Activated naive CD8-positive, alpha-beta T cell treated with anti-CD3 and anti-CD28 coated beads, Interleukin-2, amount 10 ng/mL, durations not matched to agents 7 days and 5 days (primary cell): ENCODE measurements at places on chromosomes 7 and 10. TPM values are rescaled to one million over a fixed set of nuclear protein-coding genes. Genes with fewer than 3 reads are reported as not detected.

DNA sequence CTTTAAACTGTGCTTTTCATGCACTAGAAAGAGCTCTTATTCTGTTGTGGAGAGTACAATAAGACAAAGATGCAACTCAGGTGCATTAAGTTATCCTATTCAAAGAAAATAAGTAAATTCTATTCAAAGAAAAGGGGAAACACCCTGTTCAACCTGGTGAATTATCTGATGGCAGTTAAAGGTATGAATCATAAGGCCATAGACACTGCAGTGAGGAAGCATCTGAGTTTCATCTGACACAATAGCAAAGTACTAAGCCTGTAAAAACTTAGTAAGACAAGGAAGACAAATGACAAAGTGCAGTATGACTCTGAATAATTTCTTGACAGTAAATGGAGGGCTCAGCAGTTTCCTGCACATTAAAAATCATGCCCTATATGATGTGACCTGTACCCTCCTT lies 91.0 kb upstream of the LRRTM3 start:
- H3K36me3 ChIP-seq: no peaks in the 10 kb centered on the region
- H3K4me3 ChIP-seq: no peak overlapping the region
- H3K27me3 ChIP-seq: no peaks in the 10 kb centered on the region
- no peak for DNase-seq

GRCh38 chr10:123479640-123480039 lies 186.5 kb upstream of the GPR26 start:
- no peak overlapping the region for H3K4me3 ChIP-seq
- DNase-seq: no peak
- peaks cover 6% of the 10 kb centered on the region for H3K27me3 ChIP-seq
- no peaks in the 10 kb centered on the region for H3K36me3 ChIP-seq
- no peak overlapping the region for H3K27ac ChIP-seq

DNA sequence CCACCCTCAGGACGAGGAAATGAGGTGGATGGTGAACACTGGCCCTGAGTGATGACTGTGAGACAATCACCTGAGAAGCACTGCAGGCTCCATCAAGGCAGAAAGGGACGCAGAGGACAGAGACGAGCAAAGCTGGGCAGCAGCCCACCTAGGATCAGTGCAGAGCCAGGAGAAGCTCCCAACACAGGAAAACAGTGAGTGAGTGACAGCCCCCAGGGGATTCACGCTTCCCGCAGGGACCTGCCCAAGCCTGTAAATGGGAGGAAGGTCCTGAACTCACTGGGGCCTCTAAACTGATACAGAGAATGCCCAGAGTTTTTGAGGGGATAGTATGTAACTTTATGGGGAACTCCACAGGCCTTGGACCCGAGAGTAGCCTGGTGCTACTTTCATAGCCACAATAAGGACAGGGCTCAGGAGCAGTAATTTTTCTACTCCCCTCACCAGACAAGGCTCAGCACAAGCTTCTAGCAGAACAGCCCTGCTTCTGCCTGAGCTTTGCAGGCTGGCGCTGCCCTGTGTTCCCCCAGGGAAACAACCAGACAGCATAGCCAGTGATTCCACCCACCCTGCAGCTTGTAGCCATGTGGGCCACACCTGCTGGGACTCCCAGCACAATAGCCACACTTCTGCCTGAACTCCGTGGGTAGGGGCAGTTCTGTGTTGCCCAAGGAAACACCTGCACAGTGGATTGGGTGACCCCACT lies 708.4 kb downstream of the POM121L12 start:
- H3K4me3 ChIP-seq: no peak overlapping the region
- no peaks in the 10 kb centered on the region for H3K4me1 ChIP-seq
- no peaks in the 10 kb centered on the region for H3K27me3 ChIP-seq
- no peak overlapping the region for H3K27ac ChIP-seq
- H3K36me3 ChIP-seq: no peaks in the 10 kb centered on the region

- no peak overlapping the region for H3K4me3 ChIP-seq
- DNase-seq: no peak
- no peaks in the 10 kb centered on the region for H3K36me3 ChIP-seq
- no peaks in the 10 kb centered on the region for H3K27me3 ChIP-seq
- peaks cover 3% of the 10 kb centered on the region for H3K4me1 ChIP-seq
Observed at GRCh38 chr10:102579328-102579727, 65.0 kb upstream of the TRIM8 start.

DNA sequence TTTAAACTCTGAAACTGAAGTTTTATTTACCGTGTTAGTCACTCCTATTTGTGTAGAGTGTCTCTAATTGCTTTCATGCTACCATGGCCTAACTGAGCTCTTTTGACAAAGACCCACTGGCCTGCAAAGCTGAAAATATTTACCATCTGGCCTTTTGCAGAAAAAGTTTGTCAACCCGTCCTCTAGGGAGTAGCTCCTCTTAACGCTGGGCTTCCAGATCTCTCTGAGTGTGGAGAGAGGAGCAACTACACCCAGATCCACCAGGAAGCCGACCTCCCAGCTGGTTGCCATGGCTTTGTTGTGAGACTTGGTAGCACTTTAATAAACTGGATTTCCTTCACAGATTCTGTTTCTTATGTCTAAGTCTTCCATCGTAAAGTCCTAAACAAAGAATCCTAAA lies 4.2 kb upstream of the C10orf71 start:
- no peaks in the 10 kb centered on the region for H3K36me3 ChIP-seq
- no peak overlapping the region for H3K4me3 ChIP-seq
- H3K27me3 ChIP-seq: peaks cover 33% of the 10 kb centered on the region
- H3K4me1 ChIP-seq: peaks cover 19% of the 10 kb centered on the region

GRCh38 chr10:7506571-7506970 lies 95.7 kb upstream of the SFMBT2 start:
- H3K36me3 ChIP-seq: peaks cover 56% of the 10 kb centered on the region
- peaks cover 54% of the 10 kb centered on the region for H3K4me1 ChIP-seq
- DNase-seq: no peak
- peak overlapping the region; percentile 3 for H3K4me3 ChIP-seq
- H3K27ac ChIP-seq: peak overlapping the region; percentile 89

DNA sequence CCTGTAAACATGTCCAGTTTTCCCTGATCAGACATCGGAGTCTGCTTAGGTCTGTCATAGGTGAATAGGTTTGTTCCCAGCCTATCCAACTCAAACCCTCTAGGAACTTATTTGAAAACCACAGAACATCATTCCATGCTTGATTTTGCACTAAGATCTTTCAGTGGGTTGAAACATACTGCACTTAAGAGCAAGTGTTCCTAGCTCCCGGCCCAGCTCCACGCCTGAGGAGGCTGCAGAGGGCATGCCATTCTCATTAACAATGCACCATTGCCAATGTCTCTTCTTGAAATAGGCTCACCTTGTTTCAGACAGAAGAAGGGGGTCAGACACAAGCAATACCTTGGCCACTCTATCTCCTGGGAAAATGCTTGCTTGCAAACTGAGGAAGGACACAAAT lies 78.0 kb upstream of the EGR2 start:
- H3K27me3 ChIP-seq: peaks cover 7% of the 10 kb centered on the region
- peaks cover 2% of the 10 kb centered on the region for H3K4me1 ChIP-seq
- no peak for DNase-seq

- no peak for DNase-seq
- peaks cover 62% of the 10 kb centered on the region for H3K4me1 ChIP-seq
- H3K36me3 ChIP-seq: peaks cover 40% of the 10 kb centered on the region
- no peaks in the 10 kb centered on the region for H3K27me3 ChIP-seq
- peak overlapping the region; percentile 83 for H3K4me3 ChIP-seq
Observed at GRCh38 chr7:36775676-36776075, 51.4 kb upstream of the AOAH start.

GRCh38 chr10:11395581-11396310 lies 215.7 kb downstream of the USP6NL start:
- H3K27me3 ChIP-seq: peaks cover 2% of the 10 kb centered on the region
- H3K27ac ChIP-seq: no peak overlapping the region
- no peak for DNase-seq
- peaks cover 7% of the 10 kb centered on the region for H3K4me1 ChIP-seq

DNA sequence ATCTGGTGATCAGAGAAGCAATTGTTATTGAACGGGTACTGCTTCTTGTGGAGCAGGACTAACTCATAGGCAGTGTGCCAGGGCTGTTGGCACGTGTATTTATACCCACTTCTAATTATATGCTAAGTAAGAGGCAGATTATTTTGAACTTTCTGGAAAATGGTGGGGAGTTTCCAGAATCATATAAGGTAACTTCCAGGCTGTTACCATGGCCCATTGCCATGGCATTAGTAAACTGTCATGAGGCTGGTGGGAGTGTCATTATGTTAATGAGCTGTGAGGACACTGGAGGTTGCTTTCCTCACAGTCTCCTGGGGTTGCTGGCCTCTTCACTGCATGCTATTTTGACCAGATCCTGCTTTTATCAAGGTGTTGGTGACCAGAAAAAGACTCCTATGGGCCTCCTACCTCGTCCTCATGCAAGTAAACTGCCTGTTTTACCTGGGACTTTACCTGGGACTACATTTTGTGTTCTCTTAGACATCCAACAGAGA lies 122.6 kb downstream of the KCND2 start:
- H3K4me1 ChIP-seq: no peaks in the 10 kb centered on the region
- no peak overlapping the region for H3K27ac ChIP-seq
- no peak overlapping the region for H3K4me3 ChIP-seq
- H3K36me3 ChIP-seq: no peaks in the 10 kb centered on the region
- no peaks in the 10 kb centered on the region for H3K27me3 ChIP-seq

- no peak for DNase-seq
- peaks cover 25% of the 10 kb centered on the region for H3K27me3 ChIP-seq
- no peak overlapping the region for H3K4me3 ChIP-seq
- H3K36me3 ChIP-seq: no peaks in the 10 kb centered on the region
- H3K27ac ChIP-seq: no peak overlapping the region
- peaks cover 4% of the 10 kb centered on the region for H3K4me1 ChIP-seq
Observed at GRCh38 chr10:62451611-62451975, 77.4 kb downstream of the ZNF365 start.

- H3K27me3 ChIP-seq: no peaks in the 10 kb centered on the region
- no peak for DNase-seq
- H3K4me3 ChIP-seq: no peak overlapping the region
- no peaks in the 10 kb centered on the region for H3K4me1 ChIP-seq
- no peak overlapping the region for H3K27ac ChIP-seq
Observed at GRCh38 chr7:47414342-47415317, 167.3 kb downstream of the TNS3 start.

DNA sequence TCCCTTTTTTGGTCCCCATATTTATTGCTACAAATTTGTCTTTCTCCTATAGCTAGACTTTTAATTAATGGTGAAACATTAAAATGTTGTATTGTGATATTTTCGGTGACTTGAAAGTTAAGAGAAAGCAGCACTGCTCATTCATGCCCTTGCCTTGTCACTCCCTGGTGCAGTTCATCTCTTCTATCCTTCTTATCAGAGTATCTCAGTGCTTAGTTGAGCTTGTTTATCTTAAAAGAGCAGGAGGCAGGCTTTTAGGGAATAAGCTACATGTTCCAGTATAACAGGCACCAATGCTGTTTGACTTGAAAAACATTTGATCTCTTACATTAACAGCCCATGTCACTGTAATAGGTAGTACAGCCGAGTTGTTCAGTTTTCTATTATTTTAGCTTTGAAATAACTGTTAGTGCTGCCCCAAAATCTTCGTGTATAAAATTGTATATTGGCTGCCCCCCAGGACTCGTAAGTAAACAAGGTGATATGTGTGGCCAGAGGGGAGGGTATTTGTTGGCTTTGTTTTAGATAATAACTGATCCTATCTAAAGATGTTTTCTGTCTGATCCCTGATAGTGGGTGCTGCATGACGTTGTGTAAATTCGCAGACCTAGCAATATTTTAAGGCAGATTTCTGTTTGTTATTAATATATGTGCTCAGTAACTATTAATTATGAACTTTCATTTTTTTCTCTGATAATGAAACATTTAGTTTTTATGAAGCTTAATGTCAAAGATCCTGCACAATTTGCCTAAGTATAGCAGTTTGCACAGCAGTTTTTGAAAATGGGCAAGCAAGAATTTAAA lies 96.5 kb downstream of the BTRC start:
- peaks cover 8% of the 10 kb centered on the region for H3K27me3 ChIP-seq
- H3K4me1 ChIP-seq: peaks cover 9% of the 10 kb centered on the region
- no peak overlapping the region for H3K27ac ChIP-seq
- no peaks in the 10 kb centered on the region for H3K36me3 ChIP-seq

DNA sequence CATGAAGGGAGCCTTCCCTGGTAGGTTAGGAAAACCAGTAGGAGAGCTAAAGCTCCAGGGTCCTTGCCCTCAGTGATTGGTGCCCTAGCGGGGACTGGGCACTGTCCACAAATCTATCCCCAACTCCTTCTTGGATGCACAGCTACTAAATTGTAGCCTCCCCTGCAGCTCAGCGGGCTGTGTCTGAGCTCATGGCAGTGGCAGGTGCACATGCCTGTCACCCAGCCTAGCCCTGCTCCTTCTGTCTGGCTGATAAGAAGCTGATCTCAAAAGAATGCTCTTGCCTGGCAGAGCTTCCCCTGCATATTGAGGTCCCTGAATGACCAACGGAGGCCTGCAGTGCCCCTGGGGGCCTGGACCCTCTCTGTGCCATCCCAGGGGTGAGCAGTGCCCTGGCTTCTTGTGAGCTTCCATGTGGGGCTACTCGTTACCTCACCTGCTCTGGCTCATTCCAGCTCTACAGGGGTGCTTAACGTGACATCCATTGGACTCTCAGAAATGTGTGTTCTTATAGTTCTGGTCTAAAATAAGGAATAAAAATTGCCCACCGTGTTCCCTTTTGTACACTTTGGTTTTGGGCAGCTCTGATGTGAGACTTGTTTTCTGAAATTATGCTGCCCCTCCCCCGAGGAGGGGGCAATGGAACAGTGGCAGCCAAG lies 59.8 kb upstream of the ANTXRL start:
- no peaks in the 10 kb centered on the region for H3K27me3 ChIP-seq
- H3K4me3 ChIP-seq: no peak overlapping the region
- DNase-seq: peak; percentile 15
- no peak overlapping the region for H3K27ac ChIP-seq

DNA sequence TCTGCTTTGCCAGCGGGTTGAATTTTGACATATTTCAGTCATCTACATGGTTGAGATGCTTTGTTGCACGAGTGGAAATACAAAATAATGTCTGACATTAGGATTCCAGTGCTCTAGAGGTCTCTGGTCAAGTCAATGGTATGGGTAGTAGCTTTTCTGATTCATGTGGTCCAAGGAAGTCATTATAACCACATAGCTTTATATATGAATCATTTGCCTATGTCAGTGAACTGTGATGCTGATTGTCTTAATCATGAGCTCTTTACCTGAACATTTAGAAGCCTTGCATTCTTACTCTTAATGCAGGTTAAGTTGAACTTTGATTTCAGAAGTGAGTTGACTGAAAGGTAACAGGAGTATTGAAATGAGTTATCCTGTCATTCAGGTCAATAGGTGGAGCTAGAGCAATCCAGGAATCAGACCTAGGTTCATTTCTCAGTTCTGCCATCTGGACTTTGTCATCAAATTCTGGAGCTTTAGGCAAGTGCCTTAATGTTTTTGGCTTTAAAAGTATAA lies 3.3 kb downstream of the MAPK8 start:
- no peak for DNase-seq
- no peak overlapping the region for H3K4me3 ChIP-seq
- peaks cover 5% of the 10 kb centered on the region for H3K36me3 ChIP-seq
- no peak overlapping the region for H3K27ac ChIP-seq
- H3K4me1 ChIP-seq: peaks cover 33% of the 10 kb centered on the region

Gene PRKCQ
- total RNA-seq: 61.2 TPM

Gene LRRC4
- not detected for total RNA-seq

Gene IQCE
- 10.0 TPM for total RNA-seq

Gene CHST3
- total RNA-seq: not detected

Gene LCOR
- 38.7 TPM for total RNA-seq

Gene BZW2
- 44.1 TPM for total RNA-seq

Gene CYP26C1
- total RNA-seq: not detected

Gene CCL26
- not detected for total RNA-seq

Gene PCDH15
- total RNA-seq: not detected
